ENCODE measurements at places on chromosomes 3 and 15. TPM values are rescaled to one million over a fixed set of nuclear protein-coding genes. Genes with fewer than 3 reads are reported as not detected.

SI gene
- polyA plus RNA-seq, result not detected

DNA sequence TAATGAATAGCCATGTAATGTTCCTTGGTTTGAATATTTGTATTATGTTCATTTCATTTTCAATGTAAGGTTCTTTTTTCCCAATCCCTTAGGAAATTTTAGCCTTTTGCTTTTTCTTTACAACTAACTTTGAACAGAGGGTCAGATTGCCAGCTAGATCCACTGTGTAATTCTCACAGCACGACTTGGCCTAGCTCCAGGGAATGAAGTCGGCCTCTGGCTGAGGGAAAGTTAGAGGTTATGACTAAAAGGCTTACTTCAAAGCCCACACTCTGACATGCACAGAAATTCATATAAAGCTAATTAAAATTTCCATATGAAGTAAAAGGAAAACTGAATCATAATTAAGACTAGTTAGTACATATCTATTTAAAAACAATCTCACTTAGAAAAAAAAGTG is 38.7 kb downstream of the ROBO1 start:
- DNase-seq, result no peak
- H3K4me1 ChIP-seq, result no peaks in the 10 kb centered on the region
- H3K4me3 ChIP-seq, result no peak overlapping the region

ECE2 gene
- polyA plus RNA-seq, result 0.44 TPM

DNA sequence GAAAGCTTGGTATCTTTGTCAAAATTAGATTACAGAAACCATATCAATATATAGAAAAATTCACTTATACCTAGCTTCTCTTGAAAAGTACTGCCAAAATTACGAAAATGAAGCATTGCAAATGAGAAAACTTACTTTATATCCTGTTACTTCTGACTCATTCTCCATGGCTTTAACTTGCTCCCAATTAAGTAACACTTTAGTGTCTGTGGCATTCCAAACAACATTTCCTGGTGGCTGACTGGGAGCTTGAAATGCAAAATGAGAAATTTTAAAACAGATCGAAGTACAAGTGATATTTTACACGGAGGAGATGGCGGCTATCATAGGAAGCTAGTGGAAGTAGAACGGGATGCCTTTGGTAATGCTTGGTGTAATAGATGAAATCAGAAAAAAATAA is 347.3 kb downstream of the CNTN3 start:
- no peak overlapping the region for H3K27ac ChIP-seq
- H3K36me3 ChIP-seq, result no peaks in the 10 kb centered on the region
- no peak for DNase-seq
- no peaks in the 10 kb centered on the region for H3K27me3 ChIP-seq

TM2D3 gene
- 21.8 TPM for polyA plus RNA-seq

- no peaks in the 10 kb centered on the region for H3K4me1 ChIP-seq
- H3K27me3 ChIP-seq, result no peaks in the 10 kb centered on the region
- no peak overlapping the region for H3K27ac ChIP-seq
- no peaks in the 10 kb centered on the region for H3K36me3 ChIP-seq
Observed at GRCh38 chr3:112010636-112011035, 11.9 kb downstream of the TAGLN3 start.

DNA sequence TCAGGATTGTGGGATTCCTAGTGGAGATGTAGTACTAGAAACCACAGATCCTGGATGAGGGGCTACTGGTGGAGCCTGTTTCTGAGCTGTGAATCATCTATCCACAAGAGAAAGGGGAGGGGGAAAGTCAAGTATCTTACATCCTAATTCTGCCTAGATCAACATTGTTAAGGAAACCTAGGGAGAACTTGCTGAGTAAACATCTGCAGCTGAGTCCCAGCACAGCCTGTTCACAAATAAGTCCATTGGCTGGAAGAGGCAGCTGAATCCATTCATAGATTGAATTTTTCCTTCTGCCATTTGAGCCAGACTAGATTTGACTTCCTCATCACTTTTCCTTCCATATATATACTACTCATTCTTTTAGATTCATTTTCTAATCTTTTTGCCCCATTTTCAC is 460.5 kb downstream of the TUSC7 start:
- DNase-seq, result no peak
- H3K27me3 ChIP-seq, result no peaks in the 10 kb centered on the region
- H3K4me1 ChIP-seq, result no peaks in the 10 kb centered on the region
- H3K4me3 ChIP-seq, result no peak overlapping the region

Data from H1 (cell line).